ENCODE measurements at places on chromosomes 11 and 22.

- no peak for DNase-seq
These were observed 103.8 kb downstream of the GRIA4 start for GRCh38 chr11:105713696-105714095.

DNA sequence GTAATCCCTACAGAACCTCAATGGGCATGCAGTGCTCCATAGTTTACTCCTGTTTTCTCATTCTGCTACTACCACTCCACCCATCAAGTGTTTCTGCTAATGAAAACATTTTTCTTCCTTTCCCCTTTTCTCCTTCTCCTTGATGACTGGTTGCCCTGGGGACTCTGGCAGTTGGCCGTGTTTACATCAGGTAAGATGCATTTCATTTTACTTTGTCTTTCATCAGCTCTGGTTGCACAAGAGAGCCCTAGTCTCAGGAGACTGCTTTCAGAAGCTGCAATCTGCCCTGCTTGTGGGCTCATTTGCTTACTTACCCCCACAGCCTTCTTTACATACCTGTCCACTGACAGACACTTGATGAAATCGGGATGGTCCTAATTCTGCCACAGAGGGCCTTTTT is 19.6 kb upstream of the LIMK2 start:
- DNase-seq, result no peak

- peak; percentile 10 for DNase-seq
These were observed 109.4 kb upstream of the OR4B1 start for GRCh38 chr11:48107188-48107704.

DNA sequence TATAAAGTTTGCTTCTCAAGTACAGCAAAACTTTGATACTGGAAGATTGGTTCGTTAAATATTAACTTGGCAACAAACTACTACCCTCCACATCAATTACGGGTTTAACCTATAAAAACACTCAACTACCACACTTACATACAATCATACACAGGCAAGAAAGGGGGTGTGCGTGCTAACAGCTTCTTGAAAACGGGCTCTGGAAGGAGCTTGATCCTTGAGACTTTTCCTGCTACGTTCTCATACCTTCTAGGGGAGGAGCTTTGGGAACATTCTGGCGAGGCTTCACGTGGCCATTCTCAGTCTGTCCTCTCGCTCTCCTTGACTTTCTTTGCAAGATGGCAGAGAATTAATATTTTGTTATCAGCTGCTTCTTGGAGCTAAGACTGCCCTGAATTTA is 6.8 kb upstream of the ESAM start:
- no peak for DNase-seq

DNA sequence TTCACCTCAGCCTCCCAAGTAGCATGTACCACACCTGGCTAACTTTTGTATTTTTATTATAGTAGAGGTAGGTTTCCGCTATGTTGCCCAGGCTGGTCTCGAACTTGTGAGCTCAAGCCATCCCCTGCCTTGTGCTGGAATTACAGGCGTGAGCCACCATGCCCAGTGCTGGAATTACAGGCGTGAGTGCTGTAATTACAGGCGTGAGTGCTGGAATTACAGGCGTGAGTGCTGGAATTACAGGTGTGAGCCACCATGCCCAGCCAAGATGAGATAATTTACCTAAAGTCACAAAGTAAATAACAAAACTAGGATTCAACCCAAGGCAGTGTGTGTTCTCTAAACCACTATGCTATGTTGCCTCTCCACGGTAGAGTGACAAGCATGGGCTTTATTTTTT is 3.6 kb upstream of the UBXN1 start:
- DNase-seq, result no peak
